ENCODE measurements at places on chromosomes 2 and 18. TPM values are rescaled to one million over a fixed set of nuclear protein-coding genes. Genes with fewer than 3 reads are reported as not detected.

CCL20 gene
- total RNA-seq: 39.9 TPM

LHCGR gene
- total RNA-seq: not detected

XDH gene
- total RNA-seq: 4.2 TPM

- no peak for DNase-seq
Measured at GRCh38 chr2:75021672-75022071, 63.2 kb downstream of the POLE4 start.

GRCh38 chr2:240874715-240875227 is 6.1 kb downstream of the AGXT start:
- no peak for DNase-seq

DNA sequence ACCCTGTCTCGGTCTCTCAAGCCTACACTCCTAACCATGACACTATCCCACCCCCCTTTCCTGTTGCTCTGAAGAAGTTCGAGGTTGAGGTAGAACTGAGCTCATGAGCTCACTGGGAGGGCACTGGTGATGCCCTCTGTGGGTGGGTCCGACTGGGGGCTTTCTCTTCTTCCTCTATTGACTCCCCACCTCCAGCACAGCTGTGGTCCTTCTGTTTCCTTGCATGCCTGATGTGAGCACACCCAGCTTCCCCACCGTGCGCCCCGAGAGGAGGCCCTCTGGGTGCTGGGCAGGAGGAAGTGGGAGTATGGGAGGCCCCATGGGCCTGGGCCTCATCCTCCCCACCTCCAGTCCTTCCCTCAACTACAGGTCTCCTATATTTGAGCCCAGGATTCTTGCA is 20.9 kb downstream of the SPEG start:
- no peak for DNase-seq

- no peak for DNase-seq
Measured at GRCh38 chr2:239944694-239945551, 80.2 kb downstream of the NDUFA10 start.

Measured in Calu3 (cell line).